ENCODE measurements at places on chromosomes 13 and 19.
A peak's percentile ranks its signal among the peaks of the same experiment; 100 is the strongest.

GRCh38 chr19:28427376-28428083 lies 785.4 kb downstream of the UQCRFS1 start:
- DNase-seq: no peak

DNA sequence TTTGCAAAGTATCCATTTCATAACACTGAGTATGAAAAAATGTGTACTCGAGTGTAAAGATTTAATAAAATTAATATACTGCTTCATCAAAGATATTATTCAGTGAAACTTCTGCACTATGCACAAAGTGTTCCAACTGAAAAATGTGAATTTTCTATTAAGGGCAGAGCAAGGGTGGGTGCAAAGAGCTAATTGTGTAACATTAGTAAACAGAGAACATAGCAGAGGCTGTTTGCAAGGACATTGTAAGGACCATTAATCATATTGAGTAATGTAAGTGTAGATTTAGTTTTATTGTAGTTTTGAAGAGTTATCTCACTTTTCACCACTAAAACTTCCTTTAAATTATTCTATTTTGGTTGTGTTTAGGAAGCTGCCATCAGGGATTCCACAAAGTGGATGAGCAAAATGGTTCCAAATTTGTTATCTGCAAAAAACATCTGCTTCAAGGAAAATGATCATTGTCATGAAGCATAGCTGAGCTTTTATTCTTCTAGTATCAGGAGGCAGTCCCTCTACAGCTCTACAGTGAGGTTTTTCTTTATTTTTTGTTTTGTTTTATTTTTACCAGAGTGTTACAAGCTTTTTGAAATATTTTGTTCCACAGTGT lies 1375.4 kb downstream of the SLITRK1 start:
- no peak for DNase-seq

DNA sequence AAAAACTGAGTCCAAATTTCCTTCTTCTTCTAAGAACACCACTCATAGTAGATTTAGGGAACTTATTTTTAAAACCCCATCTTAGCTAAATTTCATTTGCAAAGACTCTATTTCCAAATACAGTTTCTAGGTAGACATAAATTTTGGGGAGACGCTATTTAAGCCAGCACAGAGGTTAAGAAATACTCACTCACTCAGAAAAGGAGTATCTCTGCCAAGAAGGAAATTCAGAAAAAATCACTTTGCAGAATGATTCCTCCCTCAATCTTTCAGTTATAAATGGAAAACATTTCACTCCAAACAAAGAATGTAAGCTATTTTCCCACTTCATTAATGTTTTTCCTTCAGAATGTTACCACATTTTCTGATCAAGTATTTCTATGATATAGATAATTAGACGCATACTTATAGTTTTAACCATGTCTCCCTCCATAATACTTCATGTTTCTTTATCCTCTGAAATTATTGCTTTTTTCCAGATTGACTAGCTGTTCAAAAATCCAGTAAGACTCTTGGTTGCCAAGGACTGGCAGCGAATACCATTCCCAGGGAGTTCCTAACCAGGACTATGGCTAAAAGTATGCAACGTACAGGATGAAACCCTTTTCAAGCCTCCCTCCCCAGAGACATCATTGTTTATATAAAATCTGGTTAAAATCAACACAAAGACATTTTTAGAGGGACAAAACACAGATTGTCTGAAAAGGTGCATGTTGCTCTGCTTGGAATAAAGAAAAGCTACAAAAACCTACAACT lies 52.5 kb upstream of the RXFP2 start:
- DNase-seq: no peak

DNA sequence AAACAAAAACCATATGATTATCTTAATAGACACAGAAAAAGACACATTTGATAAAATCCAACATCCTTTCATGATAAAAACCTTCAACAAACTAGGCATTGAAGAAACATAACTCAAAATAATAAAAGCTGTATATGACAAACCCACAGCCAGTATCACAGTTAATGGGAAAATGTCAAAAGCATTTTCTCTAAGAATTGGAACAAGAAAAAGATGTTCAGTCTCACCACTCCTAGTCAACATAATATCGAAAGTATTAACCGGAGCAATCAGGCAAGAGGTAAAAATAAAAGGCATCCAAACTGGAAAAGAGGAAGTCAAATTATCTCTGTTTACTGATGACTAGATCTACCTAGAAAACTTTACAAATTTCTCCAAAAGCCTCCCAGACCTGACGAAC lies 684.2 kb upstream of the SPRY2 start:
- DNase-seq: no peak

GRCh38 chr13:50425772-50426171 lies 410.5 kb downstream of the KCNRG start:
- DNase-seq: no peak

DNA sequence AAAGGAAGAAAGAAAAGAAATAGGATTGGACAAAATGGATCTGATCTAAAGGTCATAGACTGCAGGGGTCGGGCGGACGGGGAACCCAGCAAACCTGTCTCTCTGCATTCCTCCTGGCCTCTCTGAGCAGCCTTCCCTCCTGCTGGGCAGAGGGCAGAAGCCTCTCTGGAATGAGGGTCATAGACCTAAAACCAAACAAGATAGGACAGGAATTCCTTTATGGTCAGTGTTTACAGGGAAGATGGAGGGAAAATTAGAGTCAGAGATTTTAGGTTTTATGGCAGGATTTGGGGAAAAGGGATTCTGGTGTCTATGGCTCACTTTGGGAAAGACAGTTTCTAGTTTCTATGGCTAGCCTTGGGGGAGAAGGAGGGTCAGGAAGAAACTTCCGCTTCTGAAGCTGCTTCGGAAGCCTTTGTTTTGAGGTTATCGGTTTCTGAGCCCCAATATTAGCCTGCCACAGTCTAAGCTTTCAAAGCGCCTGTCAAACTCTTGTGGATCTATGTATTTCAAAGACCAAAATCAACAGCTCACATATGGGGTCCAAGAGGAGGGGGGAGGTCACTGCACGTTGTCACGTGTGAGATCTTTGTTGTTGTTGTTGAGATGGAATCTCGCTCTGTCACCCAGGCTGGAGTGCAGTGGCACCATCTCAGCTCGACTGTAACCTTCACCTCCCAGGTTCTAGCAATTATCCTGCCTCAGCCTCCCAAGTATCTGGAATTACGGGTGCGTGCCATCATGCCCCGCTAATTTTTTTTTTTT lies 18.9 kb upstream of the DPRX start:
- no peak for DNase-seq

- DNase-seq: no peak
Measured at GRCh38 chr19:5534787-5535586, 32.8 kb downstream of the TINCR start.

GRCh38 chr19:46859637-46860124 lies 1.1 kb upstream of the ARHGAP35 start:
- DNase-seq: peak; percentile 81

DNA sequence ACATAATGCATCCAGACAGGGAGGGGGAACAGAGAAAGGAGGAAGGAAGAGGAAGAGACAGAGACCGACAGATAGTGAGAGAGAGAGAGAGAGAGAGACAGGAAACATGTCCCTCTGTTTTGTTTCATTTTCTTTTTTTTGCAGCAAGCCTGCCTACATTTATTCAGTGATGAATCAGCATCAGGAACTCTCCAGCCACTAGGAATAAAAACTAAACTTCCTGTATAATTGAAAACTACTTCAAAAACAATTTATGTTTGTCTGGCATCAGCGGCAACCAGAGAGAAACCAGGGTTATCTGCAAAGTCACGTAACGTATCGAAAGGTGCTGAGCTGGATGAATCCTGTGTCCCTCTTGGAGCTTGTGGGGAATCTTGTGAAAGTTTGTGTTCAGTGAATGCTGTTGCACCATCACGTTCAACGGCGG lies 148.6 kb upstream of the SOX21 start:
- no peak for DNase-seq

DNA sequence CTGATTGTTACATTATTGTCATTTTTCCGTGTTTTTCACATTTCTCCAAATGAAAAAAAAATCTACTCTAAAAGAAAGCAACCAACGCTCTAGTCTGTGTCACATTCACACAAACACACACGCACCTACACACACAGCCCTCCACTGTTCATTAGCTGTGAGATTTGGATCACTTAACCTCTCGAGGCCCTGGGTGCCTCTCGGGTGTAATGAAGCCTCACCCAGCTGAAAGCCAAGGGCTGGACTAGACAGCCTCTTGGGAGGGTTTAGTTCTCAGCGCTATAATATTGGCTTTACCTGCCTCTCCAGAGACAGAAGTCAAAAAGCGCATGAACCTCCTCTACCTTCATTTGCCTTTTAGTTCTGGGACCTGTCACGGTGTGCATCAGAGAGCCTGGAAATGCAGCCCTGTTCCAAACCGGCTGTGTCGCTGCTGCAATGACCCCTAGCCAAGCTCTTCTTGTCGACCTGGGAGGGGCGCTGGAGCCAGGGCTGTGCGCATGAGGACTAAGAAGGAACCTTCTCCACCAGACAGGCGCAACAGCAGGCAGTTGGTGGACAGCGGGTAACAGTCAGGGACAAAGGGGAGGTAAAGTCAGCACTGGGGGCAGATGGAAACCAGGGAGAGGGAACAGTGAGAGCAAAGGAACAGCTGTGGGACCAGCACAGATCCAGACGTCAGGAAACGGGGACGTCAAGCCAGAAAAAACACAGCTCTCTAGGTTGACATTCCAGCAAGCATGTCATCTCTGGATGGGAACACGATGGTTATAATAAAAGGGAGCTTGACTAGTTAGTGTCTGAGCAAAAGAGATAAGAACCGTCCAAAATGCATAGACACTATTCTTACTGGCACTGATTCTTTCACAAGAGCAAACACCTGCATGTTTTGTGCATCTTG lies 375.9 kb downstream of the EFNB2 start:
- peak; percentile 67 for DNase-seq

GRCh38 chr13:108902405-108903155 lies 273.2 kb downstream of the MYO16 start:
- DNase-seq: no peak

- DNase-seq: no peak
Measured at GRCh38 chr19:18254546-18255503, 19.4 kb downstream of the IQCN start.

- no peak for DNase-seq
Measured at GRCh38 chr13:80001510-80001842, 339.4 kb downstream of the SPRY2 start.

GRCh38 chr13:113972451-113973217 lies 1.2 kb downstream of the C13orf46 start:
- DNase-seq: no peak

DNA sequence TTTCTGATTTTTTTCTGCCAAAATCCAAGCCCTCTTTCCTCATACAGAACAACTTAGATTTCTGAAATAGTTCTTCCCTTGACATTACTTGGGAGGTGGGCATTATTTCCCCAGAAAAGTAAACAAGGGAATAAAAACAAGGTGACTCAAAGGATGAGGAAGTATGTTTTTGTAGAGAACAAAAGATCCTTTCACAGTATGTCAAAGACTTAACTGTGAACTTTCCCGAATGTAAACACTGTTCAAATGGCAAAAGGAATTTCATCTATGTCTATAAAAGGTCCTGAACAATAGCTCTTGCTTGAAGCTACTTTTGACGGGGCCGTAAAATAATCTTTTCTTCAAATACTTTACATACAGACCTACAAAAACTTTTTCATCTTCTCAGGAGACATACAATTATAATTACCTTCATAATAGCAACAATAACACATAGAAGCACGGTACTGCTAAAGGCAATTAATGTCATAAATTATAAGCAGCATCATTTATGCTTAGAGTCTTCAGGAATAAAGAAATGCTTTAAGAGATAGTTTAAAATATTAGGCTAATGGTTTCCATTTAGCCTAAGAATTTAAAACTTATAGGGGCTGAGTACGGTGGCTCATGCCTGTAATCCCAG lies 191.1 kb downstream of the RGCC start:
- DNase-seq: no peak

DNA sequence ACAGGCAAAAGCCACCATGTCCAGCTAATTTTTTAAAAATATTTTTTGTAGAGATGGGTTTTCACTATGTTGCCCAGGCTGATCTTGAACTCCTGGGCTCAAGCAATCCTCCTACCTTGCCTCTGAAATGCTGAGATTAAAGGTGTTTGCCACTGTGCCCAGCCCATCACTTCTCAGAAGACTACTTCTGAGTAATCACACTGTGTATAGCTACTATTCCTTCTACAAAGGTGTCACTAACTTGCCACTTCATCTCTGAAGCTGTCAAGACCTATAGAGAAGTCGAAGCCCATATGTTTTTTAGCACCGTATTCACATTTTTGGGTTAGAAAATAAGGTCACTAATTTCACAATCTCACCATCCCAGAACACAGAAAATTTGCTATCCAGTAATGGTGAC lies 36.0 kb upstream of the FNDC3A start:
- no peak for DNase-seq

DNA sequence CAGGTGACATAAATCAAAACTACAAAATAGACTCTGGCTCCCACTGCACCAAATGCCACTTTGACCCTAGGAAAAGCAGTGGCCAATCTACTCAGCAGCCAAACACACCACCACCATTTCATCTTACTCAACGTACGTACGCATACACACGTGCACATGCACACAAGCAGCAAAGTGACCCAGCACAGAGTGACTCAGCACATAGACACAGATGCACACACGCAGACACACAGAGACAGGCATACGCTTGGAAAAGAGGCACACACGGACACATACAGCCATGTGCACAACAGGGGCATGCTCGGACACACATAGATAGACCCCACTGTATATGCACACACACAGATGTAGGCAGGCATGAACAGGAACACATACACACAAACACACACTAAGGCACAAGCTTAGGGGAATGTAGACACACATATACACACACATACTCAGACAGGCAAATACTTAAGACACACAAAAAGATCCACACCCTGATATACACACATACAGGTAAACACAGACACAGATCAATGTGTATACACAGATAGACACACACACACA lies 37.3 kb downstream of the PEPD start:
- DNase-seq: no peak

DNA sequence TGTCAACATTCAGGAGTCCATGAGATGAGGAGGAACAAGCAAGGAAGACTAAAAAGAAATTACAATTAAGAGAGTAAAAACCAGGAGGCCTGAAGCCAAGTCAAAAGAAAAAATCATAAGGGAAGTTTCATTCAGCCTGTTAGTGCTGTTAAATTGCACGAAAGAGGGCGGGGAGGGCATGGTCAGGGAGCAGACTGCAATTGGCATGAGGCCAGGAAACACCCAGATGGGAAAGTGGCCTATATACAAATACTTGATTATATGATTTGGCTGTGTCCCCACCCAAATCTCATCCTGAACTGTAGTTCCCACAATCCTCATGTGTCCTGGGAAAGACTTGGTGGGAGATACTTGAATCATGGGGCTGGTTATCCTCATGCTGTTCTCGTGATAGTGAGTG lies 43.9 kb downstream of the TNFSF13B start:
- no peak for DNase-seq

- no peak for DNase-seq
Measured at GRCh38 chr13:32407854-32408253, 20.1 kb downstream of the N4BP2L1 start.

- DNase-seq: no peak
Measured at GRCh38 chr19:40739871-40740703, 10.2 kb downstream of the ACTMAP start.

DNA sequence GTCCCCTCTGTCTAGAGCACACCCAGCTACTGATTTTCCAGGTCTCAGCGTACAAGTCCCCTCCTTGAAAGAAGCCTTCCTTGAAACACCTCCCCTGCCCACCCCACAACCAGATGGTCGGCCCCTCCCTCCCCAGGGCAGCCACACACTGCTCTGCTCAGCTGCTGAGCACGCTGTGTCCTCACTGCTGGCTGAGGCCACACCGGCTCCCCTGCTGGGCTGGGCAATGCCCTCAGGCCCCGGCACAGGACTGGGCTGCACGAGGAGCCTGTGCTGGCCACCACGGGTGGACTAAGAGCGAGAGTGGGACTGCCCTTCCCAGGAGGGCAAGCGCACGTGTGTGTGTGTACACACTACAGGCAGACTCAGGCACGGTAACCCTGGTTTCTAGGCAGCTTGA lies 11.8 kb upstream of the RSPH6A start:
- no peak for DNase-seq

Data from NCI-H187 (cell line).